T-cell (primary cell): ENCODE measurements at places on chromosomes 2 and 18. TPM values are rescaled to one million over a fixed set of nuclear protein-coding genes. Genes with fewer than 3 reads are reported as not detected.
A peak's percentile ranks its signal among the peaks of the same experiment; 100 is the strongest.

- no peak overlapping the region for H3K27ac ChIP-seq
- no peak for DNase-seq
Measured at GRCh38 chr2:23651187-23652080, 266.5 kb downstream of the KLHL29 start.

DNA sequence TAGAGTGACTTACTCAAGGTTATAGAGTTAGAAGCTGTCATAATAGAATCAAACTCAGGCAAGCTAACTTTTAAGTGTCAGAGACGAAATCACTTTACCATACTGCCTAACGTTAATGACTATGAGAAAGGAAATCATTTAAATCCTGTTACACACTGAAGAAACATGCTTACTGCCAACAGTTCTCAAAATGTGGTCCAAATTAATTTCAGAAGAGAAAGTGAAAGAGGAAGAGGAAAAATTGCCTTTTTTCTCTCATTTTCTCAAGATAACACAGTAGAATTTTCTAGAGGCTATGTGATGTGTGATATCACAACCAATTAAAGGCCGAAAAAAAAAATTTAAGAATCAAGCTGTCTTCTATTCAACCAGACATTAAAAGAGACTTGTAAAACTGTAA lies 1362.7 kb upstream of the CHAC2 start:
- H3K27ac ChIP-seq = no peak overlapping the region
- H3K4me3 ChIP-seq = no peak overlapping the region
- no peaks in the 10 kb centered on the region for H3K27me3 ChIP-seq
- no peak for DNase-seq
- H3K36me3 ChIP-seq = no peaks in the 10 kb centered on the region

DNA sequence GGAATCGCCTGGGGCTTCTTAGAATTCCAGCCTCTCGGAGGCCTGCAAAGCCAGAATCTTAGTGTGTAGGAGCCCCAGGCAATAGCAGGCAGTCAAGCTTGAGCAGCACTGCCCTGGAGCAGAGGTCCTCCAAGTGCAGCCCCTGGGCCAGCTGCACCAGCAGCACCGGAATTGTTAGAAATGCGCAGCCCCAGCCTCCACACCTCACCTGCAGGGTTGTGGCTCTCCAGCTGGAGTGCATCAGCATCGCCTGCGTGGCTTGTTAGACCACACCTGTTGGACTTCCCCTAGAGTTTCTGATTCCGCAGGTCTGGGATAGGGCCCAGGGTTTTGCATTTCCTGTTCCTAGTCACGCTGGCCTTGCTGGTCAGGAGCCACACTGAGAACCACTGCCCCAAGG lies 100.3 kb downstream of the ASAP2 start:
- no peaks in the 10 kb centered on the region for H3K27me3 ChIP-seq
- no peak overlapping the region for H3K4me3 ChIP-seq
- no peak for DNase-seq
- H3K27ac ChIP-seq = no peak overlapping the region
- H3K4me1 ChIP-seq = no peaks in the 10 kb centered on the region

DNA sequence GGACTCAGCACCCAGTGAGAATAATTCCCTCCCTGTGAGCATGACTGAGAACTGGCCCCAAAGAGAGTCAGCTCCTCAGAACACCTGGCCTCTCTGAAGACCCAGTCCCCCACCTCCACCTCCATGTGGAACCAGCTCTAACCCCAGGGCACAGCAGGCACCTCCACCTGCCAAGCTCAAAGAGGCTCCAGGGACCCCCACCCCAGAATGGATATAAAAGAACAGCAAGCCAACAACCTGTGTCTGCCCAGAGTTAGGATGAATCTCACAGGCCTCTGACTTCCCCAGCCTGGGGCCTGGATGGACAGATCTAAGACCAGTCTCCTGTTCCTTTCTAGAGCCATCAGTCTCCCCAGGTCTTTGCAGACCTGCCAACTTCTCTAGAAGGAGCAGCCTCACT lies 498.5 kb downstream of the EIPR1 start:
- no peak overlapping the region for H3K4me3 ChIP-seq
- no peaks in the 10 kb centered on the region for H3K4me1 ChIP-seq
- no peak for DNase-seq
- no peak overlapping the region for H3K27ac ChIP-seq
- H3K36me3 ChIP-seq = no peaks in the 10 kb centered on the region

GRCh38 chr2:134457353-134457752 lies 203.5 kb downstream of the MGAT5 start:
- DNase-seq = no peak
- no peaks in the 10 kb centered on the region for H3K27me3 ChIP-seq
- H3K4me1 ChIP-seq = no peaks in the 10 kb centered on the region
- H3K4me3 ChIP-seq = no peak overlapping the region

DNA sequence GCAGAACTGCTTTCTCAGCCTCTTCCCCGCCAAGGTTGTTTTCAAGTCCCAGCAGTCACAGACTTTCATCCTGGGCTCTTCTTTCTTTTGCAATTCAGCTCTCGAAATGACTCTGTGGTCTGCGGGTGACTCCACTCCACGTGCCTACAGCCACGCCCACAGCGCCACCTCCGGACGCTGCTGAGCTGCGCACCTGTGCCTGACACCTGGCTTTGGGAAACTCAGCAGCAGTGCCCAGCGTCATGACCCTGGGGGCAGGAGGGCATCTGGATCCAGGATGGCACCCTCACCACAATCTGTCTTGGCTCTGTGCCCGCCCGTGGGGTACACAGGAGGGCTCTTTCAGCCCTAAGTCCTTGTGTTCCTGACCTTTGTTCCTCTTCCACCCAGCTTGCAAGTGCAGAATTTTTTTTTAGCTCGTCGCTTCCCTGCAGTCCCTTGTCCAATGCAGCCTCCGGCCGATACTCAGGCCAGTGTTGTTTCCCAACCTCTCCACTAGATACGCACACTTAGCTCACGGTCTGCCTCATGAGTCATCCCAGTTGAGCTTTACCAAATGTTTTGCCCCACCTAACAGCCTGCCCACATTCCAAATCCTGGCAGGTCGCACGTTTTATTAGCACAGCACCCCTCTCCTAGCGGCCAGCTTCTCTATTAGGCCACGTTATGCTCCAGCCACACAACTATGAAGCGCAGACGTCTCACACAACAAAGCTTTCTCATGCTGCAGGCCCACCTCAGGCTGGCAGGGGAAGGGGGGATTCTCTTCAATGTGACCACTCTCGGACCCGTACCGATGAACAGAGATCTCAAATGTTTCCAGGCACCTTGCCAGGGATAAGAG lies 6.5 kb upstream of the CAPN10 start:
- DNase-seq = peak; percentile 82
- no peak overlapping the region for H3K4me3 ChIP-seq
- H3K27ac ChIP-seq = peak overlapping the region; percentile 44
- peaks cover 12% of the 10 kb centered on the region for H3K4me1 ChIP-seq
- H3K27me3 ChIP-seq = no peaks in the 10 kb centered on the region

C18orf54 gene
- 3.4 TPM for total RNA-seq

NEDD4L gene
- 10.7 TPM for total RNA-seq
